Right atrium auricular region (tissue), 2 donors: ENCODE measurements at places on chromosomes 4 and X. TPM values are rescaled to one million over a fixed set of nuclear protein-coding genes. Genes with fewer than 3 reads are reported as not detected.

The GYPA gene
- total RNA-seq = not detected

The MAGEC3 gene
- total RNA-seq = not detected

The ERCC6L gene
- 0.15 TPM for total RNA-seq

The CENPVL3 gene
- not detected for total RNA-seq

The SYN1 gene
- total RNA-seq = 6.4 TPM

The AFM gene
- total RNA-seq = not detected

The GPC3 gene
- 18.6 TPM for total RNA-seq

The FOXR2 gene
- not detected for total RNA-seq
